ENCODE measurements at places on chromosomes 1 and 21.

DNA sequence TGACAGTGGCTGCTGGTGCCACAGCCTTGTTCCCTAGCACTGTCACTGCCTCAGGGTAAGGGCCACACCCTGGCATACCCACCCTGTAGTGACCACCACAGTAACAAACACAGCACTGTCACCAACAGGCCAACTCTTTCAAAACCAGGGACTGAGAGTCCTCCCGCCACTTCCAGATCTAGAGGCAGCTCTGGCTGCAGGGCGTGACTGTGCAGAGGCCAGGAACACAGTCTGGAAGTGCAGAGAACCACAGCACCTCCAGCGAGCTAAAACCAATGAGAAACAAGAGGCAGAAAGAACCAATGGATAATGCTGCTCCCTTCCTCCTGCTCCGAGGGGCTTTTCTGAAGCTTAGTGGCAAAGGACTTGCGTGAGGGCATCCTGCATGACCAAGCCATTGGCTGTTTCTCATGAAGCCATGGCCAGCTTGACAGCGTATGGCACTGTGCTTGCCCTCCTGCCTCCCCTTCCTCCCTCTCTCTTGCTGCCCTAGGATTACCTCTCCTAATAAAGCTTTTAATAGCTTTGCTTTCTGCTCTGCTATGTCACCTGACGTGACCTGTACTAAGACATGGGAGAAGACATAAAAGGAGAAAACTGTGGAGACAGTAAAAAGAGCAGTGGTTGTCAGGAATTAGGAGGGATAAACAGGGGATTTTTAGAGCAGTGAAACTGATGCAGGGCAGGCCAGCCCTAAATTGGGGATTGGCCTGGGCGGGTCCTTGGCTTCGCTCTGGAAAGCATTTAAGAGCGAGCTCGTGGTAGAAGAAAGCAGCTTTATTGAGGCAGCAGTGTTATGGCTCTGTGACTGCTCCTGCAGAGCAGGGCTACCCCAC lies 7.2 kb downstream of the PARP1 start:
- DNase-seq: no peak

- no peak for DNase-seq
Measured at GRCh38 chr1:9136932-9137331, 8.0 kb upstream of the GPR157 start.

- DNase-seq: no peak
Measured at GRCh38 chr1:240306673-240307072, 215.0 kb downstream of the FMN2 start.

DNA sequence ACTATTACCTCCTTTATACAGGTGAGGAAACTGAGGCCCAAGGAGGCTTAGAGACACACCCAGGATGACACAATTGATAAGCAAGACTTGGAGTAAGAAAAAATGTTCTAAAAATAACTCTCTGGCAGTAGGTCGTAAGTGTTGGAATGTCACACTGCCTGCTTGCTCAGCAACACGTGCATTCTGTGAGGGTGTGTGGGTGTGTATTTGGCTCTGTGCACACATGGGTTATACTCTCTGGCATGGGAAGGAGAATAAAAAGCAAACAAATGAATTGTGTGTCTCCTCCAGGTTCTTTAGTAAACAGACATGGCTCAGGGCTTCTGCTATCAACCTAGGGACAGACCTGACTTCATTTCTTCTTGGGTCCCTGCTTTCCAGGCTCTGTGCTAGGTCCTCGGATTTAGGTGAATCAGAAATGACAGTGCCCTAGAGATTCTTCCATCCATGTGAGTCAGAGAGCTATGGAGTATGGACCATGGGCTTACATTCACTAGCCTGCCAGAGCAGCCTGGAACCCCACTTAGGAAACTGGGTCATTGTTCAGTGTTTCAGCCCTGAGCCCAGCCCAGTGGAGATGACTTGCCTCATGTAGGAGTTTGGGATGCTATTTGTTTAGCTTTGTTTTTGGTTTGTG lies 72.4 kb downstream of the ELAVL4 start:
- DNase-seq: no peak

DNA sequence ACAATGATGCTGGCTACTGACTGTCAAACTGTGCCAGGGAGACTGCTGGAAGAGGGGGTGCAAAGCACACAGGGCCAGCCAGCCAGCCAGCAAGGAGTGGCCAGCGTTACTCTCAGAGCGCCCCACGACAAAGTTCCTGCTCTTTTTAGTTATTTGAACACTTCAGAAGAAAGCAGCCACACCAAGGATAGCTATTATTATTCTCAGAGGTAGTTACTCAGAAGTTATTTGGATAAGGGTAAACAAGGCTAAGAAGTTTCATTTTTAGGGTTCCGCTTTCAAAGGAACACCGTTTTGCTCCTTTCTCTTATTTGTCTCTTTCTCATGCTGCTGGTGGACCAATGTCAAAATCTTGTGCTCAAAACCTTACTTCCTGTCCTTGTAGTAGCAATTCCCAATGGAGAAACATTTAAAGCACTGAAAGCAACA lies 59.9 kb downstream of the VANGL2 start:
- DNase-seq: no peak

DNA sequence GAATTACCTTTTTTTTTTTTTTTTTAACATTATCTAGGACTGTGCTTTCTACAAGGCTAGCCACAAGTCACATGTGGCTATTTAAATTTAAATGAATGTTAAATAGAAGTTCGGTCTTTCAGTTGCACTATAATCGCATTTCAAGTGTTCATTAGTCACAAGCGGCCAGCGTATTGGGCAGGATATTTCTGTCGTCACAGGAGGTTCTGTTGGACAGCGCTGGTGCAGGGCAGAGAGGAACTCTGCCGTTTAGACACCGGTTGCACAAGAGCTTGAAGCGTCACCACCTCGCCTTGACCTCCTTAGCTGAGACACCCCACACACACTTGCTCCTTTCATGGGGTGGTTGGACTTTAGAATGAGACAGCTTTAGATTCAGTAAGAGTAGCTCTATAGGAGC lies 64.1 kb downstream of the BACE2 start:
- DNase-seq: no peak

GRCh38 chr1:157595356-157595755 lies 2.5 kb downstream of the FCRL4 start:
- no peak for DNase-seq

- DNase-seq: no peak
Measured at GRCh38 chr1:23400324-23401114, 24.0 kb downstream of the TCEA3 start.

GRCh38 chr1:30358500-30358899 lies 364.9 kb downstream of the MATN1 start:
- DNase-seq: no peak

GRCh38 chr1:20551161-20551560 lies 1.2 kb upstream of the FAM43B start:
- no peak for DNase-seq

DNA sequence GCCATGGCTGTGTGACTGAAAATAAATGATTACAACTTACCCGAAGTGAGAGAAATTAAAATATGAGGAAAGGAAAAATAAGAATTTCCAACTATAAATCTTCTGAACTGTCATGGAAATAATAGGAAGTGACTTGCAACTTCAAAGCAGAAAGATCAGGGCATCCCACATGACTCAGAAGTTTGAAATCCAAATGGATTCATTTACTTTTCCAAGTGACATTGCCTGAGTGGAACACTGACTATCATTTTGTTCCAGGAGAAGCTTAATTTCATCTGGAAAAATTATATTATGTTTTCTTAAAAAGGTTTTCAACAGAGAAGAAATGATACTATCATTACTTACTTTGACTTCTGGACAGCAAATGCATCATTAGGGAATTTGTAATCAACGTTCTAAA lies 110.8 kb downstream of the GREM2 start:
- no peak for DNase-seq

DNA sequence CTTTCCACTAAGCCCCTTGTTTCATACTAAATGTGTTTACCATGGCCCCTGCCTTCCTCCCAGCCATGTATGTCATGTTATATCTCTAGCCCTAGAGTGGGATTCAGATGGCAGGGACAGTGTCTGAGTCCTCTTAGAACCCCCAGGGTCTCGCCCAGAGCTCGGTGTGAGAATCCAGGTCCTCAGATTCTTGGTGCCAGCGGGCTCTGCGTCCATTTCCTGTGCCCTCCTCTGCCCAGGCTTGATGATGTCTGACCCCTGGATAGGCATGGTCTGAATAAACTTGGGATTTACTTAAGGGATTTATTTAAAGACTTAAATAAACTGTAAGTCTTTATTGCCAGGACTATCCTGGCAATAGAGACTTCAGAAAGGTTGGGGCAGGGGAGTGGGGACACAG lies 6.2 kb upstream of the KISS1 start:
- no peak for DNase-seq

- no peak for DNase-seq
Measured at GRCh38 chr1:31259746-31260145, 20.1 kb upstream of the NKAIN1 start.

- no peak for DNase-seq
Measured at GRCh38 chr1:245855846-245856730, 651.0 kb downstream of the SMYD3 start.

GRCh38 chr1:43304314-43304681 lies 3.5 kb downstream of the TIE1 start:
- no peak for DNase-seq

DNA sequence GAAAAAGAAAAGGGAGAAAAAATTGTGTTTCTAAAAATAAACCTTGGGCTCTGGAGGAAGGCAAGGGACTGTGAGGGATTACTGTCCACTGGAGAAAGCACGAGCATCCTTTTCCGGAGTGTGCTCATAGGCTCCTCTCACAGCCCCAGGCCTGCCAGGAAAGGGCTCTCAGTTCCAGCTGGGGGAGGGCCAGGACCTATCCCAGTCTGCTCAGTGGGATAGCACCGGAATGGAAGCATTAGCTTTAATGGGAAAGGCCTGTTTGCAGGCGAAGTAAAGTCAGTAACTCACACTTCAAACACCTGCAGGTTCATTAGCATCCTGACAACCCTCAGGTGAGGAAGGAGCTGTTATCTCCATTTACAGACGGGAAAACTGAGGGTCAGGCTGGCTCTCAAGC lies 113.9 kb upstream of the USP24 start:
- DNase-seq: no peak

DNA sequence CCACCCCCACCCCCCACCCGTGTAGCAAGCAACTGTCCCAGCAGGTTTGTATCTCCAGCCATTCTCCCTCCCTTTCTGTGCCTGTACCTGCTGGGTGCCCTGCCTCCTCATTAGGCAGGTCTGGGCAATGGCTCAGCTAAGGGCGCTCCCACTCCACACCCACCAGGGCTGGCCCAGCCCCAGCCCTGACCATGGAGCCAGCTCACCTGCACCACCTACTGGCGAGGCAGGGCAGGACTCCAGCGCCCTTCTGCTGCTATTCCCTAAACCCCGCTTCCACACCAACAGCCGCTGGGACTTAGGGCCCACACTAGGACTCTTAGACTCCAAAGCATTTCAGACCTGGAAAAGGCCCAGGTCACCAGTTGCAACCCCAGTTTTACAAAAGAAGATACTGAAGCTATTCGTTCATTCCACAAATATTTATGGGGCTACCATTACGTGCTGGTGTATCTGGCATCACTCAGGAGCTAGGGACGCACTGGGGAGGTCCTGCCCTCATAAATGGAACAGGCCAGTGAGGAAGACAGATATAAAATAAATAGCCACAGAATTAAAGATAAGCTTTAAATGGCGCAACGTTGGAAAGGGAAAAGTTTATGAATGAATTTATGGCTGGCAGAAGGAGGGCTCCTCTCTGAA lies 24.0 kb downstream of the PGLYRP3 start:
- DNase-seq: no peak

DNA sequence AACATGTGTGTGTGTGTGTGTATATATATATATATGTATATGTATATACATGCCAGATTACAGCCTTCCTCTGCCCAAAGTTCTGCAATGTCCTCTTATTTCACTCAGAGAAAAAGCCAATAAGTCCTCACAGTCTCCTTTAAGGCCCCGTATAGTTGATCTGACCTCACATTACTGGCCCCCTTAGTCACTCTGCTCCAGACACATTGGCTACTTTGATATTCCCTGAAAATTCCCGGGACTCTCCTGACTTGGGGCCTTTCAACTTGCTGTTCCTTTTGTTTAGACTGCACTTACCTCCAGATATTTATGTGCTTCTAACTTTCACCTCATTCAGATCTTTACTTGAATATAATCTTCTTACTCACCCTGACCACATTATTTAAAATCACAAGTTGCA lies 4.2 kb upstream of the BSDC1 start:
- DNase-seq: no peak

GRCh38 chr1:226638001-226638601 lies 89.5 kb downstream of the STUM start:
- no peak for DNase-seq

DNA sequence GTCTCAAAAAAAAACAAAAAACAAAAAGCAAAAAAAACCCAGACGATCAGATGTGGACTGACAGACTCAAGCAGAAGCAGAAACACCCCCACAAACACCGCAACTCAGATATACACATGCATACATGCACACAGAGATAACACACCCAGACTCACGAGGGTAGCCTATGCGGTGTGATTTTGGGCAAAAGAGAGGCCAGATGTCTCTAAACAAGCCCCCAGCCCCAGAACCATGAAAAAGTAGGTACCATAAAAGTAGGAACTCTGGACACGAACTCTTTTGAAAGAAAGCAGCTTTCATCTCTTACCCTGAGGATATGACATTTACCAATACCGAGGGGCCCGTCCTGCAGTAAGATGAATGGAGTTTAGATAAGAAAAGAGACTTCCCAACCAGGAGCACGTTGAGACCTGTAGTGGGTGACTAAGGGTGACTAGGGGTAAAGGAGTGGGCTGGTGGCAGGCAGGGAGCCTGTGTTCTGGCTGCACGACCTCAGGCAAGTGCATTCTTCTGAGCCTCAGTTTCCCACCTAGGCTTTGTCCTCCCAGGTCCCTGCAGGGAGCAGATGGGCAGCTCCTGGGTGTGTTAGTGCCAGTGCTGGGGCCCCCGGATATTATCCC lies 1.5 kb upstream of the TINAGL1 start:
- no peak for DNase-seq

DNA sequence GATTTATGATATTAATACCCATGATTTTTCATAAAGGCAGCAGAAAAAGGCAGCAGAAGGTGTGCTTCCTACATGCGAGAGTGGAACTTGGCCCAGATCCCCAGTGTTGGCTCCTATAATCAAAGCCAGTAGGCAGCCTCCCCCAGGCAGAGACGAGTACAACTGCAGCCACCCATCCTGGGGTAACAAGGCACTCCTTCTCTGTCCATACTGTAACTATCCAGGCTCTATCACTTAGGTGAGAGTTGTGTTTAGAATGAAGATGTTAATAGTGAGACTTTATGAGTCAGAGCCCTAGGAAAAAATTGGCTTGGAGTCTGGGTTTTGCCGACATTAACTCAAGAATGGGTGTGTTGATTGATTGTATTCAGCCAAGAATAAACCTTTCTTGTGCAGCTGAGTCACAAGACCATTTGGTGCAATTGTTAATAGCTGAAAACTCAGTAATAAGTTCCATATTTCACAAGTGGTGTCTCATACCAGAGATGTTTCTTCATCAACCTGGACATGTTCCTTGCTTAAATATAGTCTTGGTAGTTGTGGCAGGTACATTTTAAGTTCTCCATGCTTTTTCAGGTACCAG lies 322.3 kb downstream of the DUSP10 start:
- no peak for DNase-seq

GRCh38 chr21:38806942-38807284 lies 1.2 kb downstream of the ETS2 start:
- no peak for DNase-seq

GRCh38 chr1:15426492-15427279 lies 11.6 kb upstream of the CTRC start:
- DNase-seq: no peak

- no peak for DNase-seq
Measured at GRCh38 chr1:940107-941014, 16.6 kb downstream of the SAMD11 start.
